Fibroblast of skin of back (primary cell): ENCODE measurements at places on chromosomes 5 and 9.

DNA sequence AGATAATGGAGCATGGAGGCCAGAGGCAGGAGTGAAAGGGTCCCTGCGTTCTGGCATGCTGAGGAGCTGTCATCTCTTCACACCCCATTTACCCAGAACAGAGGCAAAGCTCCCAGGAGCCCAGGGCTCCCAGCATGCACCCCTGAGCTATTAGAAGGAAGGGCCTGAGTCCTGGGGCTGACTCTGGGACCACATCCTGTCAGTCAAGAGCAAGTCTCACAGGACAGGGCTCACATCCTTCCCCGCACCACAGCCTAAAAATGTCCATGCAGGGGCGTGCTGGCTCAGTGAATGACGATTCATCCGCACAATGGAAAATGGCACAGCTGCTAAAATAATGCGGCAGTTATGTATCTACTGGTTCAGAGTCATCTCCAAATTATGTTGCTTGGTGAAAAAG lies 31.4 kb downstream of the CAMK2A start:
- peak; percentile 56 for DNase-seq

- DNase-seq = peak; percentile 28
Observed at GRCh38 chr5:168580227-168580508, 1.0 kb upstream of the PANK3 start.

DNA sequence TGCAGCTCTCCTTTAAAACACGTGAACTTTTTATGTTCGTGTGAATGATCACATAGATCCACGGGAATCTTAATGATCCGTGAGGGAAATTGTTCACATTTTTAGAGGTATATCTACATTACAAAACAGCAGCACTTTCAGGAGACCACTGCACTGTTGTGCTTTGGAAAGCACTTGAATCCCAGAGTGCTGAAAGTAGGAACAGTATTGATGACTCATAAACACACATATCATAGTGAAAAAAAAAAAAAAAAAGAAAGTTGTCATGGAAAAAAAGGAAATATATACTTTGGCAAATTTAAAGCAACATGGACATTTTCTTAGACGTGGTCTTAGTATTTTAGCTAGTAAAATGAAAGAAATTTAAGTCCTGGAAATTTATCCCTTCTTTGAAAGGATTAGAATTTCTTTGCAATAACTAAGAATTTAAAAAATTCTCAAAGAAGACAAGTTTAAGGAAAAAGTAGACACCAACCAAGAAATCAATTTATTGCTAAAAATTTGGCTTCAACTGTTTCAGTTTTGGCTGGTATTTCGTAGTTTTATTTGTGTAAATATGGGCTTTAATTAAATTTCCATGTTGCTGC lies 55.4 kb downstream of the ADGRV1 start:
- peak; percentile 31 for DNase-seq

DNA sequence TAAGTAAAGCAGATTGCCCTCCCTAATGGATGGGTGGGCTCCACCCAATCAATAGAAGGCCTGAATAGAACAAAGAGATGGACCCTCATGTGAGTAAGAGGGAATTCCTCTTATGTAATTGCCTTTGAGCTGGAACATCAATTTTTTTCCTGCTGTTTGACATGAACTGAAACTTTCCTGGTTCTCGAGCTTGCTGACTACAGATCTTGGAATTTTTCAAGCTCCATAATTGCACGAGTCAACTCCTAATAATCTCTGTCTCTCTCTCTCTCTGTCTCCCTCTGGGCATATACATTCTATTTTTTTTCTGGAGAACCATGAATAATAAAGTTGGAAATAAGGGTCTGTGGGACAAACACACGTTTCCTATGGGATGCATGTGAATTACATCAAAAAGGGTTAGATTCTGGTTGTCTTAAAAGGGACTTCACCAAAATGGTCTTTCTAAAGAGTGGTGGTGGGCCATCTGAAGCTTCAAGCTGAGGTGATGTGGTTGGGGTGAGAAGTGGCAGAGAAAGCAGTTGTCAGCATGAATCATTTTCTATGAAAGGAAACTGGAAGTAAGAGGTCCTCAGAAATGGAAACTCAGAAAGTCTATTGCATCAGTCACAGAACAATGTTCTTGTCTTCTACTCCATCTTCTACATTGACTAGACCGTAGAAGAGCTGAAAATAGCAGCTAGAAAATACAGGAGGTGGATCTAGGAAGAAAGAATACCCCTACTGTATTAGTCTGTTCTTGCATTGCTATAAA lies 47.0 kb upstream of the HOMER1 start:
- DNase-seq = peak; percentile 78

DNA sequence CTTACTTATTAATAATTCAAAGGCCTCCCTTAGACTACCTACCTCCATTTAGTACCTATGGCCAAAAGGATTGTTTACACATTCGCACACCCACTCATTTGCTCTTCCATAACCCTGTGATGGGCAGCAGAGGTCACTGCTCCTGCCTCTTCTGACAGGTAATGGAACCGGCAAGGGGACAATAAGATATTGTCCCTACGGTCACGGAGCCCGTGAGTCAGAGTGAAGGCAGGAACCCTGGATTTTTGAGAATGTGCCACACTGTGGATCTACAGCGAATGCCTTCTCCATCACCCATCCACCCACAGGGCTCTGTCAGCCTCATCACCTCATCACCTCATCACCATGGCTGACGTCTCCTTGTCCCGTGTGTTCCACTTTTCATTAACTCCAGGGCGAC lies 132.3 kb downstream of the MYO10 start:
- no peak for DNase-seq

GRCh38 chr9:128556926-128557634 lies 4.7 kb downstream of the SPTAN1 start:
- DNase-seq = no peak

- peak; percentile 47 for DNase-seq
Observed at GRCh38 chr5:9927521-9927997, 297.4 kb upstream of the TAS2R1 start.
